ENCODE measurements at places on chromosomes 1 and 21.

DNA sequence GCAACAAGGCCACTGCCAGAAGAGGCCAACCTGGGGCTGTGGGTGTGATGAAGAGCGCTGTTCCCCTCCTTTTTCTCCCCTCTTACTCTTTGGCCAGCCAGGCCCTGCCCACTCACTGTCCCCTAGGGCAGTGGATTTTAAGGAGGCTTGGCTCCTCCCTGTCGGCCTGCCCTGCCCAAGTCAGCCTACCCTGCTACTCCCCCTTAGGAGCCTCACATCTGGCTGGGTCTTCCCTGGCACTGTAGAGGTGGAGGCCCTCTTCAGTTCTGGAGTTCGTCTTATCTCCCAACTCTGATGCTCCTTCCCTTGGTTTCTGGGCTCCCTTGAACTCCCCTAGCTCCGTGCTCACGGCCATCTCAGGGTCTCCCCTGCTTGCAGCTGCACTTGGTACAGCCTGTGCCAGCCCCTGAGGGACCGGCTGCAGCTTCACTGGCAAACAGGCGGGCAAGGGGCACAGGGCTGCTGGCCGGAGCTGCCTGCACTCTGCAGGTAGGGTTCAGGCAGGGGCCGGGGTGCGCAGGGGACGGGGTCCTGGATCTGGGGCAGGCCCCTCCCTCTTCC, 4.0 kb downstream of the AMPD2 start:
- peak; percentile 43 for DNase-seq

DNA sequence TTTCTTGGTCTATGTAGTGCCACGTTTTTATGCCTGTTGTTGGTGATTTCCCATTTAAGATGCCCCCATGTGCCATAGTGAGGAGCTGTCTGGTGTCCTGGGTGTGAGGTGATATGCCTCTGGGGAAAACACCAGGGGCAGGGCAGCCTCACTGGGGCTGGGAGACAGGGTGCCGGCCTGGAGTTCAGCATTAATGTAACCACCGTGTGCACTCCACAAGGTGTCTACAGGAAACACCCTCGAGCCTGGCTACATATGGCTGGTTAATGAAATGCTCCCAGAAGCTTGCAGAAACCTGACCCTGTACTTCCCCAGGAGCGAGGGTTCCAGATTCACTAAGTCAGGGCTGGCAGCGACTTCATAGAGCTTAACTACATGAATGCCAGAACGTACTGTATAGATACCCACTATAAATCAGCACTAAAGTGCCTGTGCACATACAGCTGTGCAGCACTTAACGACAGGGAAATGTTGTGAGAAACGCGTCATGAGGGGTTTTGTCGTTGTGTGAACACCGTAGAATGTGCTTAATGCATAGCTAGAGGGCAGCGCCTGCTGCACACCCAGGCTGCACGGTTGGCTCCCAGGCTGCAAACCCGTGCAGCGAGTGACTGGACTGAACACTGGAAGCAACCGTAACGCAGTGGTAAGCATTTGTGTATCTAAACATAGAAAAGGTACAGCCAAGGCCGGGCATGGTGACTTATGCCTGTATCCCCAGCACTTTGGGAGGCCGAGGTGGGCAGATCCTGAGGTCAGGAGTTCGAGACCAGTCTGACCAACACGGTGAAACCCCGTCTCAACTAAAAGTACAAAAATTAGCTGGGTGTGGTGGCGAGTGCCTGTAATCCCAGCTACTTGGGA, 10.4 kb downstream of the TFF2 start:
- DNase-seq: no peak

GRCh38 chr1:205851993-205852392, 2.1 kb upstream of the PM20D1 start:
- DNase-seq: no peak

- no peak for DNase-seq
Measured at GRCh38 chr1:41591891-41592290, 107.4 kb upstream of the EDN2 start.

DNA sequence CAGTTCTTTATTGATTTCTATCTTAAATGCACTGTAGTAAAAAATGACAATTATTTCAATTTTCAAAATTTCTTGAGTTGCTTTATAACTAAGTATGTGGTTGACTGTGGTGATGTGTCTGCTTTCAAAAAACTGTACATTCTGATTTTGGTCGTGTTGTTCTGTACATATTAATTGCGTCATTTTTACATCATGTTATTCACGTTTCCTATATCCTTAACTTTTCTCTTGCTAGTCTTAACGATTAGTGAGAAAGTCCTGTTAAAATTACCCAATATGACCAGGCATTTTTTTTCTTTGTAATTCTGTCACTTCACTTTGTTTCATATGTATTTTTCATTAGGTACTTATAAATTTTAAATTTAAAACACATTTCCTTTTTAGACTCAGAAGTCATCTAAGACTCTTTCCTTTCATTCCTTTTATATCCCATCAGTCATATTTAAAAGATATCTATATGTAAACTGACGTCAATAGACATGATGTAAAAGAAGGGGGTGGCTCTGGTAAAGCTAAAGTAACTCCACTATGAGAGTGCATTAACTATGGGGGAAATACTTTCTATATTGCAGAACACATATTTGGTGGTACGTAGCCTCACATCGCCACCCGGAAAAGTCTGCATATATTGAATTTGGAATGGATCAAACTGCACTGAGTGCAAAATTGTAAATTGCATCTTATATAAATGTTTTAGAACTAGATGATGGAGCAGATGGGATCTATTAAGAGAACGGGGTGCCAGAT, 1.1 kb upstream of the COA6 start:
- DNase-seq: peak; percentile 27

DNA sequence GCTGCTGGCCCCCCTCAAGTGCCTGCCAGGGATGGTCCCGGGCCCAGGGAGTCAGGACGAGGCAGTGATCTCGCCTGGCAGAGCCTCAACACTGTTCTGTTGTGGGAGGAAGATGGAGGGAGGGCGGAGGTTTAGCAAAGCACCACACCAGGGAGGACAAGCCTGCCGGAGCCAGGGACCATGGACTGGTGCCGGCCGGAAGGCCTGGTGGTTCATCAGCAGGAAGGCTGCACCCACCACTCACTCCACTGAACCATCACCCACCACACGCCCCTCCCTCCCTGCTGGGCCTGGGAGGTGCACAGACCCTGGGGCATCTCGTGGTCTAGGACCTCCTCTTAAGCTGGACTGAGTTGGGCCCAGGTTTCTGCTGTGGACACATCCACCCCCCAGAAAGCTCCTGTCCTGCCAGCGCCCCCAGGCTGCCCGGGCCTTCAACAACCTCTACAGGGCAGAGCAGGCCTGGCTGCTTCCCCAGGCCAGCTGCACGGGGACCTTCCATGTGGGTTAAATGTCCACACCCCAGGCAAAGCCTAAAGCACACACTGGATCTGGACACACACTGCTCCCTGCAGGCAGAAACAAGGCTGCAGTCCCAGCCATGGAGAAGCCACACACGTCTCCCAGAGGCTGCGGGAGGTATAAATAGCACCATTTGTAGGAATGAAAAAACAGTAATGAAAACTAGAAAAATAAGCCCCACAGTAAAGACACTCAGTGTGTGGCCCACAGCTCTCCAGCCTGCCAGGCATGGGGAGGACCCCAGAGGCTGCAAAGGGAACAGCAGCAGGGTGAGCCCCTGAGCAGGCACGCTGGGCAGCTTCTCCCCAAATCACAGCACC, 10.4 kb upstream of the TMEM240 start:
- DNase-seq: no peak
